ENCODE measurements at places on chromosomes 3 and 15.
A peak's percentile ranks its signal among the peaks of the same experiment; 100 is the strongest.

GRCh38 chr3:187802203-187802927 is 57.1 kb upstream of the BCL6 start:
- DNase-seq: no peak

GRCh38 chr3:61829722-61830350 is 268.5 kb downstream of the PTPRG start:
- no peak for DNase-seq

GRCh38 chr3:172814738-172815137 is 64.2 kb downstream of the ECT2 start:
- DNase-seq: no peak

GRCh38 chr3:193816656-193817311 is 223.8 kb downstream of the OPA1 start:
- no peak for DNase-seq

DNA sequence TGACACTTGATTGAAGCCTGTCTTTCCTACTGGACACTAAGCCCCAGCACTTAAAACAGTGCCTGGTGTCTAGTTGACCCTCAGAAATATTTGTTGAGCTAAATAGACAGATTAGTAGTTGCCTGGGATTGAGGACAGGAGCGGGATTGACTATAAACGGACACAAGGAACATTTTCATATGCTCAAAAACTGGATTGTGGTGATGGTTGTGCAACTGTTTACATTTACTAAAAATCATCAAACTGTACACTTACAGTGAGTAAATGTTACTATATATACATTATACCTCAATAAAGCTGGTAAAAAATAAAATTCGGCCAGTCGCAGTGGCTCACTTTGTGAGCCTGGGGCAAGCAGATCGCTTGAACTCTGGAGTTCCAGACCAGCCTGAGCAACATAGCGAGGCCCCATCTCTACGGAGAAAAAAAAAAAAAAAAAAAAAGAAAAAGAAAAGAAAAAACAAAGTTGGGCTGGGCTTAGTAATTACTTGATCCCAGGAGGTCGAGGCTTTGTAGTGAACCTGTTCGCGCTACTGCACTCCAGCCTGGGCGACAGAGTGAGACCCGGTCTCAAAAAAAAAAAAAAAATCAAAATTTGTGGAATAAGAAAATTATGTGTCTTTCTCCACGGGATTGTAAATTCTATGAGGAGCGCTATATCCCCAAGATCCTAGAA is 632 bp upstream of the IDH3A start:
- DNase-seq: no peak

DNA sequence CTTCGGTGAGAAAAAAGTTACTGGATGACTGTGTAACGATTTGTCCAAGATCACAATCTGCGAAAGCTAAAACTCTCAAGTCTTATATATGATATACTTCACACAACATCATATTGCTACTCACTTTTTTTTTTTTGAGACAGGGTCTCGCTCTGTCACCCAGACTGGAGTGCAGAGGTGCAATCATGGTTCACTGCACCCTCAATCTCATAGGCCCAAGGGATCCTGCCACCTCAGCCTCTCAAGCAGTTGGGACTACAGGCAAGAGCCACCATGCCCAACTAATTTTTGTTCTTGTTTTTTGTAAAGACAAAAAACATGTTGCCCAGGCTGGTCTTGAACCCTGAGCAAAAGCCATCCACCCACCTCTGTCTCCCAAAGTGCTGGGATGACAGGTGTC is 5.4 kb upstream of the ATP13A4 start:
- no peak for DNase-seq

- no peak for DNase-seq
Measured at GRCh38 chr3:25662736-25663320, 1.9 kb downstream of the TOP2B start.

- no peak for DNase-seq
Measured at GRCh38 chr15:78991476-78991875, 46.6 kb upstream of the CTSH start.

GRCh38 chr15:85414495-85414894 is 34.1 kb downstream of the AKAP13 start:
- DNase-seq: no peak

DNA sequence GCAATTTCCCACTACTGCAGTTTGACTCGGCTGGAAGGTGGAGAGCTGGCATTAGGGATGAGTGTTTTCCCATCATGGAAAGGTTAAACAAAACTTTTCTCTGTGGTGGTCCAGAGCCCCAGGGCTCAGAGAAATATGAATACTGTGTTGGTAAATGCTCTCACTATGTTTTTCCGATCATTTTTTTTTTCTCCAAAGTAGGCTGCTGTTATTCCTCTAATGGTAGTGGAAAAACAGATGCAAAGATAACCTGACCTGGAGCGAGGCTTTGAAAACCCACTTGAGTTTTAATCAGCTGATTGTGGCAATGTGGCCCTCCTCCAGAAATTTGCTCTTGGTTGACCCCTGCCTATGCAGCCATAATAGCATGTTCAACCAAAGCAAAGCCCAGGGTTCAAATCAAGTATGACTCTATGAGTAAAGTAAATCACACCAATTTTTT is 320.8 kb upstream of the CTNNB1 start:
- no peak for DNase-seq

DNA sequence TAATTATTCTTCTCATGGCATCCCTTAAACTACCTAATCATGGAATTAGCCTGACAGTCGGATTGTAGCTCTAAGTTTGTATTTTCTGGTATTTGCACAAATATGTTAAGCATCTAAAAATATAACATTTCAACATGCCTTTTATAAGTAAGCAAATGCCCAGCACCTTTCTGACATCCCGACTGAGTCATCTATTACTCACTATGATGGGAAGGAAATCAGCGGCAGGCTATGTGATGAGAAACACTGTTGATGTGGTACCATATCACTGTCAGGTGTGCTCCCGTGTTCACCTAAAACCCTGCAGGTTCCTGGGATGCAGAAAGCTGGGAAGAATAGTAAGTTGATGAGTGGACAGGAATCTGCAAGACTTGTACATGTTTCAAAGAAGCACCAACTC is 367.8 kb upstream of the IL12A start:
- no peak for DNase-seq

GRCh38 chr3:160018959-160019358 is 30.3 kb downstream of the IL12A start:
- no peak for DNase-seq

- no peak for DNase-seq
Measured at GRCh38 chr3:118447339-118447738, 587.3 kb downstream of the IGSF11 start.

GRCh38 chr15:88624156-88624970 is 3.2 kb downstream of the AEN start:
- DNase-seq: no peak

GRCh38 chr3:160480931-160481330 is 31.3 kb upstream of the TRIM59 start:
- DNase-seq: no peak

DNA sequence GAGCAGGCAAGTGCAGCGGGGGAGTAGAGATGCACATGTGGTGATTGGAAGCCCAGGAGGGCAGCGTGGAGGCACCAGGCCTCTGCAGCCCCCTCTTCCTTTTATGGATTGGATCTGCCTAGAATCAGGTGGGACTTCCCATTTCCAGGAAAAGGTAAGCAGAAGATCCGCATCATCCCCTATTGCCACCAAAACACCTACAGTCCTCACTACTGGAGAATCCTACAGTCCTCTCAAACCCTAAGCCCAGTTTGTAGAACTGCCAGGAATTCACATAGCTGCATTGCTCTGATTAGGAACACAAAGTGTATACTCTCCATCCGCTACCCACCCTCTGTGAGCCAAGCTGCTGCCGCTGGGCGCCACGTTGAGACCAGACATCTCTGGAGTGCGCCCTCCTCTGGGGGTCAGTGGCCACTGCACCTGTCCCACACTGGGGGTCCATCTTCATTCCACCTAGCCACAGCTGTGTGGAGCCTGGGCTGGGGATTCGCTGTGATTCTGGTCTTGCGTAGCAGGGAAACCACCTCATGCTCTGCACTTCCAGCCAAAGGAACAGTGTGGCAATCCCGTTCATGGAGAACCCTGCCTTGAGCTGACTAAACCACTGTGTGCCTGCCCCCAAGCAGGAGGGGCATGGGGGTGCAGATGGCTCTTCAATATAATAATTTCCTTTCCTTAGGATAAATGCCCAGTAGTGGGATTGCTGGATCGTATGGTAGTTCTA is 88.9 kb upstream of the PTX3 start:
- DNase-seq: no peak

GRCh38 chr3:64021922-64022321 is 1.4 kb downstream of the PSMD6 start:
- no peak for DNase-seq

- no peak for DNase-seq
Measured at GRCh38 chr3:87761341-87761740, 297.5 kb downstream of the CGGBP1 start.

DNA sequence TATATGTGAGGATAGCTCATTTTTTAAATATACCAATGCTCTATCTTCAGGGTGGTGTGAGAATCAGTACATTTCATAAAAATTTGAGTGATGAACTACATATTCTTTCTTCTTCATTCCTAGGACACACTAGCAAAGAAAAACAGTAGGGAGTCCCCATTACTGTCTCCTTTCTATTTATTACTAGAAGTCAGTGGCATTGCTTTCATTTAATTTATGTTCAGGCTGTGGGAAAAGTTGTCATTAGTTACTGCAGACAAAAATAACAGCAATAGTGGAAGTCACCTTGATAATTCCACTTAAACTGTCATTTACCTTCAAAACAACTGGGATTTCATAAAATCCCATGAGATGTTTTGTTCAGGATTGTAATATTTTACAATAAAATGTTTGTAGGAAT is 446.4 kb downstream of the GBE1 start:
- DNase-seq: no peak

DNA sequence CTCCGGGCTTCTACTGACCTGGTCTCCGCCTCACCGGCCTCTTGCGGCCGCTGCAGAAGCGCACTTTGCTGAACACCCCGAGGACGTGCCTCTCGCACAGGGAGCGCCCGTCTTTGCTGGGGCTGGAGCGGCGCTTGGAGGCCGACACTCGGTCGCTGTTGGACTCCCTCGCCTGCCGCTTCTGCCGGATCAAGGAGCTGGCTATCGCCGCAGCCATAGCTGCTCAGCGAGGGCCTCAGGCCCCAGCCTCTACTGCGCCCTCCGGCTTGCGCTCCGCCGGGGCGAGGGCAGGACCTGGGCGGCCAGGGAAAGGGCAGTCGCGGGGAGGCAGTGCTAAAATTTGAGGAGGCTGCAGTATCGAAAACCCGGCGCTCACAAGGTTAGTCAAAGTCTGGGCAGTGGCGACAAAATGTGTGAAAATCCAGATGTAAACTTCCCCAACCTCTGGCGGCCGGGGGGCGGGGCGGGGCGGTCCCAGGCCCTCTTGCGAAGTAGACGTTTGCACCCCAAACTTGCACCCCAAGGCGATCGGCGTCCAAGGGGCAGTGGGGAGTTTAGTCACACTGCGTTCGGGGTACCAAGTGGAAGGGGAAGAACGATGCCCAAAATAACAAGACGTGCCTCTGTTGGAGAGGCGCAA is 319.2 kb downstream of the FGF12 start:
- DNase-seq: no peak

DNA sequence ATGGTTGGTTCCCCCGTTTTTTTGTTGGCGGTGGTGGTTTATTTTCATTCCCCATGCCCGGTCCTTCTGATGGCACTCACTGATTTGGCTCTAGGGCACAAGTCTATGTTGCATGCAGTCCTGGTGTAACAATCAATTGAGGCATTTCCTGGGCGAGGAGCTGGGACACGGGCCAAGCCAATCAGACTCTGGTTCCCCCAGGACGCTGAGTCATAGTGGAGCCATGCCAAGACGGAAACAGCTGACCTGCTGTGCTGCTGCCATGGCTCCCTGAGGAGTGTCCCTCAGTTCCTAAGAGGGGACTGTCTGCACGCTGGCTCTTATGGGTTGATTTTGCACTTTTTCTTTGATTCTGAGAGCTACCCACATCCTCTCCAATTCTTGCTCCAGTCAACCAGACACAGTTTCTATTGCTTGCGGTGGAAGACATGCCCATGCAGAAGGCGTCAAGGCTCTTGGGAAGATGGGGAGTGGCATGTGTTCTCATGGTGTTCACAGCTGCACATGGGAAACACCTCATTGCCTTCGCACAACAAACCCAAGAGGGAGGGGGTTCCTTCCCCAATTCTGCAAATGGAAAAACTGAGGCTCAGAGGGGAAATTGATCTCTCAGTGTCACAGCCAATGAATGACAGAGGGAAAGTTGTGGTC is 28.3 kb upstream of the ALDH1L1 start:
- no peak for DNase-seq

GRCh38 chr3:123341871-123342630 is 106.8 kb downstream of the ADCY5 start:
- no peak for DNase-seq

- no peak for DNase-seq
Measured at GRCh38 chr3:117788061-117788460, 1078.5 kb downstream of the TUSC7 start.

DNA sequence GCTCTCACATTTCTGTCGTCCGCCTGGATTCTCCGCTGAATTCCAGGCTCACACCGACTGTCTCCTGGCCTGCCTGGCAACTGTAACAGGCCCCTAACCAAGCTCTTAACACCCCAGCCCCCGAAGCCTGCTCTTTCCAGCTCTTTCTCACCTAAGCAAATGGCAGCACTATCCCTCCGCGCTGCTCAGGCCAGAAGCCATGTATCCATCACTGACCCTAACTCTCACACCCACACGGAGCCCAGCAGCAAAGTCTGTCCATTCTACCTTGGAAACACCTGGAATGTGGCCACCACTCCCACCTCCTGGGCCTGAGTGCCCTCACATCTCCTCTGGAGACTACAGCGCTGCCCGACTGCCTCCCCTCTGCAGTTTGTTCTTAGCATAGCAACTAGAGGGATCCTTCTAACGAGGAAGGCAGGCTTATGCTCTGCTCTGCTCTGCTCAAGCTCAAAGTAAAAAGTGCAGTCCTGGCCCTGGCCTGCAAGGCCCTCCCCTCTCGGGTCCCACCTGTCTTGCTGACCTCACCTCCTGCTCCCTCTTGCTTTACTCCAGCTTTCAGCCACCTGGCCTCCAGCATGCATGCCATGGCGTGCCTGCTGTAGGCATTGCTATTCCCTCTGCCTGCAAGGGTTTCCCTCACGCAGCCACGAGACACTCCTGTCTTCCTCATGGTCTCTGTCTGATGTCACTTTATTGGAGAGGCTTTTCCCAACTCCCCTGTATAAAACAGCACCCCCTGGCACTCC is 27.2 kb downstream of the FEM1B start:
- no peak for DNase-seq

GRCh38 chr3:24128199-24129005 is 183.3 kb downstream of the NR1D2 start:
- DNase-seq: no peak

DNA sequence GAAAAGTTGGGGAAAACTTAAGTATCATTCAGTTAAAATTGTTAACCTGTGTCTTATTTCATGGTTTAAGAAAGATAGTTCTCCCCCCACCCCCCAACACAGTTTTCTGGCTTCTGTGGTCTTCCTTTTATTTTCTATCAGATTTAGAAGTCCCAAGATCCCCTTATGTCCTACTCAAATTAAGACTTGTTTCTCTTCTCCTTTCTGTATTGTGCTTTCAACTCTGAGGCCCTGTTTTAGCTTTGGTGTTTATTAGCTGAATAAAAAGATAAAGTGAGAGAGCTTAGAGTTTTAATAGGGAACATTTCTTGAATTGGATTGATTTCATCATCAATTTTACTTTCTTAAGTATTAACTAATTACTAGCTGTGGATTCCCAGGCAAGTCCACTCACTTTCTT is 62.6 kb downstream of the AKAP13 start:
- peak; percentile 25 for DNase-seq

- DNase-seq: no peak
Measured at GRCh38 chr3:121942116-121942786, 48.0 kb downstream of the SLC15A2 start.

Measured in GM12878 (cell line).